ENCODE measurements at places on chromosomes 2 and 18. TPM values are rescaled to one million over a fixed set of nuclear protein-coding genes. Genes with fewer than 3 reads are reported as not detected.

The HRH4 gene
- not detected for total RNA-seq

The LINC00305 gene
- total RNA-seq: not detected

The GCG gene
- total RNA-seq: not detected

The EML6 gene
- total RNA-seq: 2.3 TPM

DNA sequence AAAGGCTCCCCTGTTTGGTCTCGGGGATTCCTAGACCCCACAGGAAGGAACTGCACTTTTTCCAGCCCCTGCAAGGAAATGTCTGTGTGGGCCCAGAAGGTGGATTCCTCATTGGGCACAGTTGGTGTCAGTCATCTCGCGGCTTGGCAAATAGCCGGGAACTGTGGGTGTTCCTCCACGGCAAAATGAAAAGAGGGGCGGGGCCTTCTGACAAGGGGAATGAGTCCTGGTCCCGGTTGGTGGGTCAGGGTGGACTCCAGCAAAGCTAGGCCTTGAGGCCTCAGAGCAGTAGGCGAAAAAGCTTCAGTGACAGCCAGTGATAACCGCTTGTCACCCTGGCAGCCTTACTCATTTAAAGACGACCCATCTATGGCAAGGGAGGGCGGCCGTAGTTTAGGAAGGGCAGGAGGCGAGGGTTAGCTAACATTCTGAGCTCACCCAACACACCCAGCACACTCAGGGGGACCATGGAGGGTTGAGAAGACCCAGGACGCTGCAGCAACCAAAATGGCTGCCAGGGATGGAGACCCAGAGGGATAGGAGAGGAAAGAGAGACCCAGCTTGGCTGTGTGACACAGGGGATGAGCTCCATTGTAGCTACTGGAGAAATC, 16.5 kb downstream of the SLC4A3 start:
- no peak for DNase-seq

DNA sequence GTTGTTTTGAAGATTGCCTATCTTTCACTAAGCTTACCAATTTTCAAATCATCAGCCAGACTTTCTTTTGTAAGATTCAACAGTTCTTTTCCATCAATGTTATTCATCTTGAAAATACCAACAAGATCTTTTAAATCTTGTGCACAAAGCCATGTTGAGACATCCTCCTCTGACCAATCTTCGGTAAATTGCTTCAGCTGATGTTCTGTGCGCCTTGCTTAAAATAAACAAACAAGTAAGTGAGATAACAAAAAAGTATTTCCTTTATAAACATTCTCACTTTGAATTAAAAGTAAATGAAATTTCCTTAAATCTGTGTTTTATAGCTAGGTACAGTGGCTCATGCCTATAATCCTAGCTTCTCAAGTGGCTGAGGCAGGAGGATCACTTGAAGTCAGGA, 30.3 kb downstream of the WDSUB1 start:
- DNase-seq: no peak

GRCh38 chr2:42815726-42816125, 23.3 kb upstream of the HAAO start:
- DNase-seq: no peak

Data from CD8-positive, alpha-beta memory T cell (primary cell).